ENCODE measurements at places on chromosomes 13 and 19. TPM values are rescaled to one million over a fixed set of nuclear protein-coding genes. Genes with fewer than 3 reads are reported as not detected.

The TFPT gene
- polyA plus RNA-seq, result 17.9 TPM

The CEACAM1 gene
- 11.4 TPM for polyA plus RNA-seq

The CYP4F3 gene
- polyA plus RNA-seq, result 0.06 TPM

The TSHZ3 gene
- polyA plus RNA-seq, result 0.99 TPM

The LGALS14 gene
- polyA plus RNA-seq, result not detected

The CEACAM18 gene
- polyA plus RNA-seq, result not detected

The TNNT1 gene
- polyA plus RNA-seq, result 16.5 TPM

The ZNF681 gene
- polyA plus RNA-seq, result 0.15 TPM
